ENCODE measurements at places on chromosomes 13 and 19.
A peak's percentile ranks its signal among the peaks of the same experiment; 100 is the strongest.

GRCh38 chr19:3360421-3361383 lies 5.7 kb upstream of the NFIC start:
- no peak for DNase-seq

DNA sequence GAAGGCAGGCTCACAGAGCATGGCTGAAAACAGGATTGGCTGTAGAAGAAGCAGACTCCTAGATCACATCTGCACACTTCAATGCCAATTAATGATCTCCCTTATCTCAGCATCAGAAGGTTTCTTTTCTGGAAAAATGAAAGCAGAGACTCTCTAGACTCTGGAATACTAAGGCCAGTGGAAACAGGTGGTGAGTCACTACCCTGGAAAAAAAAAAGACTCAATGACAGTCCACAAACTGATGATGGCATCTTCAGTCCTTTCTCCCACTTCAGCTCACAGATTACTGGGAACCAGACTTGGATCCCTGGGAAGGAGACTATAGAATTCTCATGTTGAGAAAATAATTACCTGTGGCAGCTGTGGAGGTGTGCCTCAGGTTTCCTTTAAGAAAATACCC lies 47.5 kb upstream of the MBNL2 start:
- no peak for DNase-seq

- no peak for DNase-seq
Observed at GRCh38 chr19:47186446-47187334, 44.3 kb downstream of the BBC3 start.

DNA sequence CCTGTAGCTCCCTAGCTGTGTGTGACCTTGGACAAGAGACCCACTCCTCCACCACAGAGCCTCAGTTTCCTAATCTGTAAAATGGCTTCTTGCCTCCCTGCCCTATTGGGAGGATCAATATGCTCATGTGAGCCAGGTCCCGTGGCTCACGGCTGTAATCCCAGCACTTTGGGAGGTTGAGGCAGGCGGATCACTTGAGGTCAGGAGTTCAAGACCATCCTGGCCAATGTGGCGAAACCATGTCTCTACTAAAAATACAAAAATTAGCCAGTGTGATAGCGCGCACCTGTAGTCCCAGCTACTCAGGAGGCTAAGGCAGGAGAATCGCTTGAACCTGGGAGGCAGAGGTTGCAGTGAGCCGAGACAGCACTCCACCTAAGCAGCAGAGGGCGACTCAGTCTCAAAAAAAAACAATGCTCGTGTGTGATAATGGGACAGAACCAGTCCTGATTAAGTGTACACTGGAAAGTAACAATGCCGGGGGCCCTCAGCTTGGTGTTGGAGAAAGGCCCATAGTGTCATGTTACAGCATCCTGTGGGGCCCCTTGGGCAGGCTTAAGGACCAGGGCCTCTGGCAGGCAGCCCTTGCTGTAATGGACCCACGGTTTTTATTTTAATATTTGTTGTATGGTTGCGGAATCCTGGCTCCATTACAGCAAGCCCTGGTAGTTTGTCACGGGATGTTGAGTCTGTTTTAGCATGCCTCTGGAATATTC lies 6.8 kb downstream of the RPS11 start:
- DNase-seq: peak; percentile 23

DNA sequence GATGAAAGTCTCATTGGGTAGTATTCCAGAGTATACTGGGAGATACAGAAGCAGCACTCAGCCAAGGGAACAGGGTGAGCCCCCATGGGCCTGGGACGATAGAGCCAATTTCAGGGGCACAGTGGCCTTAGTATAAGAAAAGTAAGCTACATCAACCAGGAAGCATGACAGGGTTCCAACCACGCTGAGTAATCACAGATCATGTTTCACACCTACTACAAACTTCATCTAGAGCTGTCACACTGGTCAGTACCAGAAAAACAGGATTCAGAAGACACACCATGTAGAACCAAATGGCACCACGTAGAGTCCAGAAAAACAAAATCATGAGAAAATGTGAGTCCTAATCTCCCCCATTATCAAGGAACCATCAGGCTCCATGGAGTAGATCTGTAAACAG lies 1292.4 kb upstream of the MIR17HG start:
- DNase-seq: no peak

DNA sequence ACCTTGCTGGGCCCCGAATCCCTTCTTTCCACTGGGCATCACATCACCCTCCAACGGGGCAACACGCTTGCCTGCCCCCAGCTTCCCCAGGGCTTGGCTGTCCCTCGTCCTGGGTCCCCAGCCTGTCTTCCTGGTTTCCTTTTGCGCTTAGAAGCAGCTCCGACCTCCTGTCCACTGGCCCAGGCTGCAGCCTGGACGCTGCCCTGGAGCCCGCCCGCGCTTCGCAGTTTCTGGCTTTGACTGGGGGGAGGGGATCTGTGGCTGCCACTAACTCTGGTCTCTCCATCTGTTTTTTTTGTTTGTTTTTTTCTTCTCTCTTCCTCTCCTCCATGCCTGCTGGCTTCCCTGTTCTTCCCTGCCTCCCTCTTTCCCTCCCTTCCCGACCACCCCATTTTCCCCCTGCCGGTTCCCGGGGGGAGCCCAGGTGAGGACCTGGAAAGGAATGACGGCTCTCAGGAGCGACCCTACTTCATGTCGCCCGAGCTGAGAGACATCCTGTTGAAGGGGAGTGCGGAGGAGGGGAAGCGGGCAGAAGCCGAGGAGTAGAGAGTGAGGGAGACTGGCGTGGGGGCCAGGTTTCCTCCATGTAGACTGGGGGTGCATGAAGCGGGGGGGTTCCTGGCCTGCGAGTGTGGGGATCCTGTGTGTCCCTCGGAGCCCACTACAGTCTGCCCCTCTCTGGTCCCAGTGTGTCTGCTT lies 11.5 kb upstream of the ILF3 start:
- no peak for DNase-seq

DNA sequence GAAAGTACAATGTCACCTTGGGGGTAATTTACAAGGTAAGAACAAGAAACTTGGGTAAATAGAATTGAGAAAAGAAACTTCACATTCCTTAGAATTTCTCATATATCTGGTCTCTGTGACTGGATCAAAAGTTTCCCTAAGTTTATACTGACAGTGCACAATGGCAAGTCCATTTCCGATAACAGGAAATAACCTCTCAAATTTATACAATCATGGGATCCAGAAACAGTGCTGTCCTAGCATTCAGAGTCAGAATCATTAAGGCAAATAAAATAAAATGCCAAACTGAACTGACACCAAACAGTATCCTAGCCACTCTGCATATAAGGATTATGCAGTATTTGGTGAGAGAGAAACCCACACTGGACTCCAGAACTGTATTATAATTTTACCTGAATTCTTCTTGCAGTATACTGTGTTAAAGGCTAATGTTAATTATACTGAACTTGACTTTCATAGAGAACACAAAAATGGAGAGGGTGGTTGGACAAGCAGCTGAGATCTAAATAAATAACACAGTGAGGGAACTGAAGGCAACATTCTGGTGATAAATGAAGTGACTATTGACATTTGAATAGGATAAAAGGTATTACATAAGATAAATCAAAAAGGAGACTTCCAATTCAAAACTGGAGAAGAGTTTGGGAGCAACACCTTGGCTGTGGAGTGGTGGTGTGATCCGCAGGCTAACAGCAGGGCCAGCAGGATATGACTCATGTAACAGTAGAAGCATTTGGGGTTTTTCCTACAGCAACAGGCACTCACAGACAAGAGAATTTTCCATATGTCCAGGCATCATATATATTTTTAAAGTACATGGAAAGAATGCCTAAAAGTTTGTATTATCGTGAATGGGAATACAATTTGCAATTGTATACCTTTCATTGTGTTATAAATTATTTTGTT lies 932.5 kb upstream of the MIR17HG start:
- DNase-seq: no peak

DNA sequence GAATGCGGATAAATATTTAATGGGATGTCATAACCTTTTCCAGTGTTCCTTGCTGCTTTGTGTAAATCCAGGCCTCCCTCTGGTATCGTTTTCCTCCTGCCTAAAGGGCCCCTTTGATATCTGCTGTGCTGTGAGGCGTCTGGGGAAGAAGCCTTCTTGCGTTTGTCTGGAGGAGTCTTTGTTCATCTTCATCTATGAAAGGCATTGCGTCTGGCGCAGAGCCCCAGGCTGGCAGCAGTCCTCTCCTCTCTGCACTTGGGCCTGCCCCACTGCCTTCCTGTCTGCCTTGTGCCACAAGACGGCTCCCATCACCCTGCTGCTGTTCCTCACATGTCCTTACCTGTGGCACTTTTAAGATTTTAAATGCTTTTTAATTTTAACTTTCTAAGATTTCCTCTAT lies 9.8 kb downstream of the PROZ start:
- no peak for DNase-seq

- DNase-seq: no peak
Observed at GRCh38 chr13:44449999-44450821, 76.6 kb downstream of the SERP2 start.

- DNase-seq: no peak
Observed at GRCh38 chr19:32916969-32917615, 47.5 kb upstream of the SLC7A9 start.

DNA sequence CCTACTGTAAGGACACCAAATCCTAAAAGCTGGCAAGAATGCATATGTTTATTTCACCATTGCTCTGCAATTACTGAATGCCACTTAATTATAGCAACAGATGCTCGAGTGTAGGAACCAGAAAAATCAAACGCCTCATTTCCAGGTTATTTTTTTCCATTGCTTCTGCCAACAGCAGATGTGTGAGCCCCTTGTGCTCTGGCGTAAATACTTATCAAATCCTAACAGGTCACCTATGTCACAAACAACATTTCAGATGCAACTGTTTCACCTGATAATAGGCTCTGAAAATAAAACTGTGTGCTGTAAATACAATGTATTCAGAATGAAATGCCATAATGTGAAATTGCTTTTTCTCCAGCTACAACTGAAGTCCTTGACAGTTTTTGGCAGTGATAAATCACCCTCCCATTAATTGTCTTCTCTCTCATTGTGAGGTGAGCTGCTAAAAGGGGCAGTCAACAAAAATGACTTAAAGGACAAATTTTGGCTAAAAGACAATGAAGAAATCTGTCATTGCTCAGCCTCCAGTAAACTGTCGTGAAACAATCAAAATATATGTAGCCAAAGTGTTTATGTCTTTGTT lies 344.0 kb downstream of the DACH1 start:
- peak; percentile 76 for DNase-seq

- DNase-seq: no peak
Observed at GRCh38 chr13:104355041-104355670, 1288.9 kb upstream of the SLC10A2 start.

GRCh38 chr13:105991622-105992277 lies 543.7 kb downstream of the EFNB2 start:
- peak; percentile 26 for DNase-seq

DNA sequence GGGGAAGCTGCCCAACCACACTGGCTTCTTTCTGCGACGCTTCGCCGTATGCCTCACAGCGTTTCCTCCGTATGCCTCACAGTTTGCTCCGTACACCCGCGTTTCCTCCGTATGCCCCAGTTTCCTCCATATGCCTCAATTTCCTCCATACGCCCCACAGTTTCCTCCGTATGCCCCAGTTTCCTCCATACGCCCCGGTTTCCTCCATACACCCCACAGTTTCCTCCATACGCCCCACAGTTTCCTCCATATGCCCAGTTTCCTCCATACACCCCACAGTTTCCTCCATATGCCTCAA lies 22.6 kb downstream of the GAS6 start:
- no peak for DNase-seq

DNA sequence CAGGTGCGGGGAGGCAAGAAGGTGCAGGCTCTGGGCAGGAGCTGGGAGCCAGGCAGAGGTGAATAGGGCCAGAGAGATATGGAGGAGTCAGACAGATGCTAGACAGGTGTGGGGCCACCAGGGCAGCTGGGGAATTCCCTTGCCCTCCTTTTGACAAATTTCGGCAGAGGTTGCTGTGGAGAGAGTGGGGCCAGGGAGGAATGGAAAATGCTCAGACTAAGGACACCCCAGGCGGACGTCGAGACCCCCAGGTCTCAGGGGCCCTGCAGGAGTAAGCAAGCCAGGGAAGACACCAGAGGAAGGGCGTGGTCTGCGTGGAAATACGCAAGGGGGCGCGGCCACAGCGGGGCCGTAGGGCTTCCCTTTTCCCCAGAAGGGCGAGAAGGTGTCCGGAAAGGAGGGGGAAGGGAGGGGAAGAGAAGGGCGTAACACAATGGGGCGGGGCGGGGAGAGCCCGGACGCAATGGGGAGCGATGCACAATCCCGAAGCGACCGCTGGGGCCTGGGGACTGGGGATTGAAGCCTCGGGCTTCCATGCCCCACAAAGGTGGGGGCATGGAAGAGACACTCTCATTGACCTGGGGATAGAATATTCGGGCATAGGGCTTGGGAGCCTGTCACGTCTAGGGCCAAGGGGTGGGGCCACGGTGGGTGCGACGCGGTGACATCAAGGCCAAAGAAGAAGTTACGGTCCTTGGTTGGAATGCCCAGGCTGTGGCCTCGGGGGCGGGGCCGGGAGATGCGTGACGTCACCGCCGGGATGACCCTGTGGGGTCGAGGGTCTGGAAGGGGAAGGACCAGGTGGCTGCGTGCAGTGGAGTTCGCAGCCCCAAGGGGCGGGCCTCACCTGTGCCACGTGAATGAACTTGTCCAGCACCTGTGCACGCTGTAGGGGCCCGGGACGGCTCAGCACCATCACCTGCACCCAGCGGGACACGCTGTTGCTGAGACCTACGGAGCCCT lies 8.2 kb downstream of the RASGRP4 start:
- DNase-seq: no peak

DNA sequence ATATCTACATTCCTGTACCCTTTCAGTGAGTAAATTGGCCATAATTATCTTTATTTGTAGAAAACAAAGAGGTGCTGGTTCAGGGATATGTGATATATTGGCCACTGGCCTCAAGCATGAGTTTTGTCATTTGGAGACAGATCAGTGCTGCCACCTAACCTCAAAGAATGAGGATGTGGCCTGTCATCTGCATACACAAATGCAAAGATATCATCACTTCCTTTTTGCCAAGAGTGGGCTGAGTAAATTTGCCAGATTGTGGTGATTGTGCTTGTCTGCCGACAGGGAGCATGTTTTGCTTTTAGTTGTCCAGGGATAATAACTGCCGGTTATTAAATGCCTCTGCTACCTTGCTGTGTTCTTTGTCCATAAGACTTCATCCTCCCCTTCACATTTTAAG lies 44.2 kb downstream of the WASF3 start:
- DNase-seq: no peak

GRCh38 chr13:53042877-53043276 lies 14.3 kb downstream of the OLFM4 start:
- DNase-seq: no peak

DNA sequence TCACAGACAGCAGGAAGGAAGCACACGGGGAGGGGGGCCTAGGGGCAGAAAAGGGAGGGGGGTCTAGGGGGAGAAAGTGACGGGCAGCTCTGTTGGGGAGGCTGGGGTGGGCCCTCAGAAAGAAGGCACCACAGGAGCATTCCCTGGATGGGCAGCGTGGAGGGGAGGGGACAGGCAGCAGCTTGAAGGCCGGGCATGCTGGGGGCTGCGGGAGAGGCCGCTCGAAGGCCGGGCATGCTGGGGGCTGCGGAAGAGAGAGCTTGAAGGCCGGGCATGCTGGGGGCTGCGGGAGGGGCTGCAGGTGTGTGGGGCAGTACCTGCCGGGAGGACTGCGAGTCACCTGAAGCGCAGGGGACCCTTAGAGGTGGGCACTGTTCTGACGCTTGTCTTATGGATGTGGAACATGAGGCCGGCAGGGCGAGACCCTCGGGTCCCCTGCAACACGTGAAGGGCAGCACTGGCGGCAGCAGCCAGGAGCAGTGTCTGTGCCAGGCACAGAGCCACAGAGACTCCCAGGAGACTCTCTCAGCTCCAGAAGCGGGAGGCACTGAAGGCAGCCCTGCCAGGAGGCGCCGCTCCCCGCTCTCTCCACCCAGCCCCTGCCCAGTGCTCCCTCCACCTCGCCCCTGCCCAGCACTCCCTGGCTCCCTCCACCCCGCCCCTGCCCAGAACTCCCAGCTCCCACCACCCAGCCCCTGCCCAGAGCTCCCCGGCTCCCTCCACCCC lies 13.3 kb downstream of the ZNF787 start:
- DNase-seq: no peak

Measured in NCI-H446 treated with DMSO at 0.1 percent for 48 hours (cell line).